ENCODE measurements at places on chromosomes 16 and 17.

- DNase-seq, result no peak
Measured at GRCh38 chr16:76277460-76278030, 344 bp downstream of the CNTNAP4 start.

DNA sequence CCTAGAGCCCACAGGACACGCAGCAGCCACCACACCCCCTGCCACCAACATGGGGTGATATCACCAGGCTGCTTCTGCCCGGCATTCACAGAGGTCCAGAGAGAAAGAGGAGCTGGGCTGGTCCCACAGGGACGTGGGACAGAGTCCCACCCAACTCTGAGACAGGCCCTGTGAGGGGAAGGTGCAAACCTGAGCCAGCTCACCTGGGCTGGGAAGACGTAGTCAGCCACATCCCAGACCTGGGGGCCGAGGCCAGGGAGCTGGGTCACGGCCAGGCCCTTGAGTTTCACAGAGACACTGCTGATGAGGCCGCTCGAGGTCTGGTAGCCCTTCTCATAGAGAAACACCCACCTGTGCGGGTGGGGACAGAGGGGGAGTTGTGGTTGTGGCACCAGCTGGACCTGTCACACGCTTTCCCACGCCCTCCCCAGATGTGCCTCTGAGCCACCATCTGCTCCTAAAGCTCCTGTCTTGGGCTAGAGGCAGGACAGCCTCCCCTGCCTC lies 11.2 kb downstream of the P2RX1 start:
- no peak for DNase-seq

DNA sequence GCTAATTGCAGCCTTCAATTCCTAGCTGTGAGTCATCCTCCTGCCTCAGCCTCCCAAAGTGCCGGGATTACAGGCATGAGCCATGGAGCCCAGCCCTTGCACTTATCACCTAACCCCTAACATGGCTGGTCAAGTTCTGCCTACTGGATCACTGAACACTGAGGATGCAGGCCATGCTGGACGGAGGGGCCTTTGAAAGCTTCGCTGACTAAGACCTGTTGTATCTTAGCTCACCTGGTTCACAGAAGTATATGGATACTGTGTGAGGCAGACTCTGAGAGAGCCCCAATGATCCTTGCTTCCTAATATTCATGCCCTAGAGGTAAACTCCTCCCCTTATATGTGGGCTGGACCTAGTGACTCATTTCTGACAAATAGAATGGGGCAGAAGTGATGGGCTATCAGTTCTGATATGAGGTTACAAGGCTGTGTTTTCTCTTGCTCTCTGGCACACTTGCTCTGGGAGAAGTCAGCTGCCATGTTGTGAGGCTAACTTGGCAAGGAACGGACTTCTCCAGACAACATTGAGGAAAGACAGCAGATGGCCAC lies 11.7 kb upstream of the TMIGD1 start:
- no peak for DNase-seq

DNA sequence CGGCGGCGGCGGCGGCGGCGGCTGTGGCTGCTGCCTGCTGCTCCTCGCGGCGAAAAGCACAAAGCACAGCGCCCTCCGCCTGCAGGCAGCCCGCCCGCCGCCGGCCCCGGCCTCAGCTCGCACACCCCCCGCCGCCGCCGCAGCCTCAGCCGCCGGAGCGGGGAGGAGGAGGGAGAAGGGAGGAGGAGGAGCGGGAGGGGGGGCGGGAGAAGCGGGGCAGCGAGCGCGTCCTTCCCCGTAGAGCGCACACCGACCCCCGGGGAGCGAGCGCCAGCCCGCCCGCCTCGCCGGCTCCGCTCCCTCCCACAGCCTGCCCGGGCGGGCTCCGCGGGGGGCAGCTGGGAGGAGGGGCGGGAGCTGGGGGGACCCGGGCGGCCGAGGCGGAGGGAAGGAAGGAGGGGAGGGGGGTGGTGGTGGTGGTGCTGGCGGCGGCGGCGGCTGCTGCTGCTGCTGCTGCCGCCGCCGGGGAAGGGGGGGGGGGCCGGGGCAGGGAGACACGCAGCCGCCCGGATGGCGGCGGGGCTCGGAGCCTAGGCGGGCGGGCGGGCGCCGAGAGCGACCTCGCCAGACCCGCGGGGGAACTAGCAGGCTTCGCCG lies at the start of gene UBTF:
Gene UBTF (minus strand): TSS at position 60 of the 597 bp plus-strand sequence. CDS start 1,446 bp downstream, outside the sequence.
- DNase-seq, result peak; percentile 54

DNA sequence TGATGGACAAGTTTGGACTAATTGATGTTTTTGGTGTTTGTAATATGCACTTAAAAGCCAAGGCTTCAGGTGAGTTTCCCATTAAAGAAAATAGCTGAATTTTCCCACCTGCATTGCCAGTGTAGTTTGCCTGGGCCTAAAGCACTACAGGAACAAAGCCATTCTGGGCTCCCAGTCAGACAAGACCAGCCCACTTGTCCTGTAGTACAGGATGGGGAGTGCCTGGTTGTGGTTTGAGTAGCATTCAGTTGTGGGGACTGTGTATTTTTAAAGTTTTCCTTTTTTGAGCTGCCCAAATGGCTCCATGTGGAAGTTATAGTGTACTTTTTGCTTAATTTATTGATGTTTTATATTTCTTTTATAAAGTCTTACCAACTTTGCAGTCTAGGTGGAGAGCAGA lies 91.7 kb downstream of the TANGO6 start:
- no peak for DNase-seq

All from stimulated activated CD8-positive, alpha-beta memory T cell treated with anti-CD3 and anti-CD28 coated beads, Interleukin-4, amount 100 ng/mL, for 1 hour (primary cell).